ENCODE measurements at places on chromosomes 12 and 14. TPM values are rescaled to one million over a fixed set of nuclear protein-coding genes. Genes with fewer than 3 reads are reported as not detected.

- peaks cover 5% of the 10 kb centered on the region for H3K36me3 ChIP-seq
- H3K4me1 ChIP-seq = no peaks in the 10 kb centered on the region
- no peaks in the 10 kb centered on the region for H3K27me3 ChIP-seq
- no peak overlapping the region for H3K4me3 ChIP-seq
- no peak for DNase-seq
- H3K27ac ChIP-seq = no peak overlapping the region
Observed at GRCh38 chr12:69779928-69780327, 41.3 kb downstream of the RAB3IP start.

DNA sequence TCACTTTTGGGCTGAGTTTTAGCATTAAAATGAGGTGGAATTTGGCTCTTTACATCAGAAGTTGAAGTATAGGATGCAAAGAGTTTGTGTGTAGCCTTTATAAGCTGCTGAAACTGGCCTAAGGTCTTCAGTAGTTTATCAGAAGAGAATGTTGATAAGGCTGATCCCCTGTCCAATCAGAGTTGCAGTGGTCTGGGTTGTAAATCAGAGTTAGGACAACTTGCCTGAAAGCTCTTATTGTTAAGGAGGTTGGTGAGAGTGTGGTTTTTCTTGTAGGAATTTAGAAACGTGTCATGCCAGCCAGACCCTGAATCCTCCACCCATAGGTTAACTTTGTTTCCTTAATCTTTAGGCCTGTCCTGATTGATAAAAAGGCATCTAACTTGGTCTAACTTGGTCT is 143.5 kb downstream of the ST8SIA1 start:
- H3K27ac ChIP-seq = no peak overlapping the region
- H3K4me1 ChIP-seq = no peaks in the 10 kb centered on the region
- no peak for DNase-seq
- H3K27me3 ChIP-seq = no peaks in the 10 kb centered on the region
- H3K36me3 ChIP-seq = no peaks in the 10 kb centered on the region
- no peak overlapping the region for H3K4me3 ChIP-seq

SIX1 gene
- total RNA-seq = not detected

DNA sequence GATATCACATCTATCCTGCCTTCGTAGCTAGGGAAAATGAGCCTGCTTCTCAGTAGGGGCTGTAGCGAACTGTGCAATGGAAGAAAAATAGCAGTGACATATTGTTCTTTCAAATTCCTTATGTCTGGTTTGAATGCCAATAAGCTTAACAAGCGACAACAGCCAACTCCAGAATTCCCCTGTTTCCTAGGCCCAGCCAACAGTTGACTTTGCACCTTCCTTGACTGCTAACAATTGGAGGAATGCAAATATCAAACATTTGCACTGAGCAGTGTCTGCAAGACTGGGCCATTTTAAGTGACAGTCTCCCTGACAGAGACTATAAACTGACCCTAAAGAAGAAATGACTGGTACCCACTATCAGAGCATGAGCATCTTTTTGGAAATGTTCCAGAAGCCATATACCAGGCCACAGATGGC is 12.0 kb upstream of the SERPINA1 start:
- no peaks in the 10 kb centered on the region for H3K36me3 ChIP-seq
- DNase-seq = no peak
- no peak overlapping the region for H3K27ac ChIP-seq
- peaks cover 3% of the 10 kb centered on the region for H3K27me3 ChIP-seq
- no peaks in the 10 kb centered on the region for H3K4me1 ChIP-seq

DNA sequence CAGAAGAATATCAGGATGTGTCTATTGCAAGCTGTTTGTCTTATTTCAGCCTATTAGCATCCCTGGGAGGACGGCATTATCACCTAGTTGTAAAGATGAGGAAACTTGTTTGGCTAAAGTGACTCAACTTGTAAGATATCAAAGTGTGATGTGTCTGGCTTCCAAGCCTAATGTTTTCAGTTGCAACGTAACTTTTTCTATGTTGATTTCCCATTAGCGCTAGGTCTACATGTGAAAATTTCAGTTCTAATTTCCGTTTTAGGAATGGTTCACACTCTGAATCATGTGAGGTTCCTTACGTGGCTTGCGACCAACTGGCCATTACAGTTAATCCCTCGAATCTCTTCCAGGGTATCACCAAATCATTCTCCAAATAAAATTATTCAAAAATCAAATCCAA is 58.0 kb downstream of the LLPH start:
- H3K27me3 ChIP-seq = no peaks in the 10 kb centered on the region
- peaks cover 11% of the 10 kb centered on the region for H3K4me1 ChIP-seq
- no peak overlapping the region for H3K4me3 ChIP-seq

DNA sequence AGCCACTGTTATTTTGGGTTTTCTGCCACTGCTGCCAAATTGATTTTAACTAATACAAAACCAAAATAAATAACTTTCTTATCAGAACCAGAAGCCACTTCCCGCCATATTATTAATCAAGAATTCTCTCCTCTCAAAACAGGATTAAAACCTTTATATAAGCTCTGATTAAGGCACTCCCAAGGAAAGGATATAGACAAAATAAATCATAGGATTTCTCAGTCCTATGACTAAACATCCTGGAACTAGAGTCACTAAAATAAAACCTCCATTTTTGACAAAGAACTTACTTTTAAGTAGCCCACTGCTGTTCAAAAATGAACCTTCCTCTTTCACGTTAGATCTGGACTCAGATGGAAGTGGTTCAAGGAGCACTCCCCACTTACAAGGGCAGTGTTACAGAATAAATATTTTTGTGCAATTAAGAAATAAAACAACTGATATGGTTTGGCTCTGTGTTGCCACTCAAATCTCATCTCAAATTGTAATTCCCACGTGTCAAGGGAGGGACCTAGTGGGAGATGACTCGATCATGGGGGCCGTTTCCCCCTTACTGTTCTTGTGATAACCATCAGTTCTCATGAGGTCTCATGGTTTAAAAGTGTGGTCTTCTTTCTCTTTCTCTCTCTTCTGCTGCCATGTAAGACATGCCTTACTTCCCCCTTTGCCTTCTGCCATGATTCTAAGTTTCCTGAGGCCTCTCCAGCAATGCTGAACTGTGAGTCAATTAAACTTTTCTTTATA is 26.4 kb downstream of the GXYLT1 start:
- H3K4me1 ChIP-seq = no peaks in the 10 kb centered on the region
- no peak for DNase-seq
- no peak overlapping the region for H3K4me3 ChIP-seq
- H3K27me3 ChIP-seq = no peaks in the 10 kb centered on the region

DNA sequence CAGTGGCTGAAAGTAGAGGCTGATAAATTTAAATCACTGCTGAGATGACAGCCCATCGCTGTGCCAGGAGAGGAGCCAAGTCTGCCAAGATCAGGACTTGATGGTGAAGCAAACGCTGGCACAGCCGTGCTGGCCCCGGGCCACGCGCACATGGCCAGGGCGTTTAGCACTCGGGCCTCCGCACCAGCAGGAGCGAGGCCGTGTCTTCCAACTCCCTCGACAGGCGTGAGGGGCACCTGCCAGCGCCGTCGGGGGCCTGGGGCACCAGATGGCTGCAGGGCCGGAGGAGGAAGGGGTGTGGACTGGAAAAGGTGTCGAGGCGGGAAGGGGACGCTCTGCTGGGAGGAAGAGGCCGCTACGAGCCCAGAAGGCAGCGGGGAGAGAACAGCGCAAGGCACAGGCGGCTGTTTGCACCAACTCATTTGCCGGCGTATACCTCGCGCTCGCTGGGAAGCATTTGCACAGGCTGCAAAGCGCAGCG is 29.5 kb downstream of the RIMBP2 start:
- H3K27me3 ChIP-seq = peaks cover 2% of the 10 kb centered on the region
- no peaks in the 10 kb centered on the region for H3K4me1 ChIP-seq
- no peak overlapping the region for H3K27ac ChIP-seq
- no peak for DNase-seq
